Foreskin keratinocyte (primary cell): ENCODE measurements at places on chromosomes 16 and 17. TPM values are rescaled to one million over a fixed set of nuclear protein-coding genes. Genes with fewer than 3 reads are reported as not detected.
A peak's percentile ranks its signal among the peaks of the same experiment; 100 is the strongest.

DNA sequence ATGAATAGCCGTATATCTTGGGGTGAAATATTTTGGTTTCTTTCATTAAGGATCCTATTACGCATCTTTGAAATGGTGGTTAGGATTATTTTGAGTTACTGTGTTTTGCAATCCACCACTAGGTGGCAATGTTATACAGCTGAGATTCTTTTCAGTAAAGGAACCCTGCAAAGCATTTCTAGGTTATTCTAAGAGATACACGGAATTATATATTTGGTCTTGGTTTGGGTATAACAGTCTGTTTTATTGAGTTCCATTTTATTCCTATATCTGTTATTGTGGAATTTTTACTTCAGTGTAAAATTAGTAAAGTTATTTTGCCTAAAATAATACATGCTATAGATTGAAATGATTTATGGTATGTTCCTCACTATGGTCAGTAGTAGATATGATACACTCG, 62.9 kb upstream of the CPHXL start:
- DNase-seq, result peak; percentile 6

DNA sequence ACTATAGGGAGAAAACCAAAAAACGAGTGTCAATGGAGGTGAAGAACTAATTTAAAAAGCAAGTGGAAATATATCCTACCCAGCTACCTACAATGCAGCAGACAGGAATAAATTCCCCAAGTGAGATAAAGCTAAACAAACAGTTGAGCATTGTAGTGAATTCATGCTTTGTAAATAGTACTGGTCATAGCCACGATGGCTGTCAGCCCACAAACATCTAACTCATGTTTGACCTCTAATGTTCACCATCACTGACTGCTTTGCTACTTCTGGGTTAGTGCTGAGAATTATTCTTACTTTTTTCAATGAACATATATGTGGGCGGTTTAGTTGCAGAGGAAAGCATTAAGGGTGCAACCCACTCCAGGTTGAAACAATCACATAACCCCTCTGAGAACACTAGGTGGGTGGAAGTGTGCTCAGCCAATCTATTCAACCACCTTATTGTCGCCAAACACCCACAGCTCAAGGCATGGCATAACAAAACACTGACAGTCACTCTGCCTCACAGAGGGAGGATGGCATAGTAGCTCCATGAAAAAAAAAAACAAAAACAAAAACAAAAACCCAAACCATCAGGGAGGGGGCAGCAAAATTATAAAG, 264.1 kb downstream of the ZFHX3 start:
- no peak for DNase-seq

- no peak for DNase-seq
These were observed 1.9 kb downstream of the PCGF2 start for GRCh38 chr17:38746004-38746848.

- no peak for DNase-seq
These were observed 154.3 kb upstream of the ZFHX3 start for GRCh38 chr16:73202161-73202729.

DNA sequence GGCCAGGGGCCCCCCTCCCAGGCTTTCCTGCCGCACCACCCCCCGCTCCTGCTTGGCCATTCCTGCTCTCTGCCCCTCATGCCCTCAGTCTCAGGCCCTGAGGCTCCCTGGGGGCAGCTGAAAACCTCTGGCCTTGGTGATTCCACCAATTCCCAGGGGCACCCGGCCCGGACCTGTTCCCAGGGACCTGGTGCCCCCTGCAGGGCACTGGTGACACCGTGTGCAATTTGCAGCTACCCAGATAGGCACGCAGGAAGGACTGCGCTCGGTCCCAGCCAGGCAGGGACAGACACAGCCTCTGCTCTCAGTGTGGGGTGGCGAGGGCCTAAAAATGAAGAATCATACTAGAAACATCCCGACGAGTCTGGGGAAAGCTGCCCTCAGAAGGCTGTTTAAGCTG, 13.4 kb downstream of the WFDC1 start:
- no peak for DNase-seq

- peak; percentile 47 for DNase-seq
These were observed 1.3 kb upstream of the PCGF2 start for GRCh38 chr17:38749223-38750043.

DNA sequence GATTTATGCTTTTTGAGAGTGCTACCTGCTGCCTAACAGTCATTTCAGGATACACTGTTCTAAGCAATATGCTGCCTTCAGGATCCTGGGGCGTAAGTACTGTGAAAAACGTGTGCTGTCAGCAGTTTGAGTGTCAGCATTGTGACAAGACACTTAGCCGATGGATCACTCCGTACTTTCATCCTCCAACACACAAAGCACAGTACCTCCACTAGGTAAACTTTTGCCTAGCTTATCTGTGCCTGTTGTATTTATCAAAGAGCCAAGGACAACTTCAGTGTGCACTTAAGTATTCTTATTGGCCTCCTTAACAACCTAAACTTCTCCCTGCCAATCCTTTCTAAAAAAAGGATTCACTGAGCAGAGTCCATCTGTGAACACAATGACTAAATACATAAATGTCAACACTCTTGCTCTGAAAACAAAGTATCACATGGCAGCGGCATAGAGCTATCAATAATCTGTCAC, 33.8 kb upstream of the PHLPP2 start:
- no peak for DNase-seq

GRCh38 chr16:14057878-14058382, 13.2 kb upstream of the MRTFB start:
- DNase-seq, result no peak

DNA sequence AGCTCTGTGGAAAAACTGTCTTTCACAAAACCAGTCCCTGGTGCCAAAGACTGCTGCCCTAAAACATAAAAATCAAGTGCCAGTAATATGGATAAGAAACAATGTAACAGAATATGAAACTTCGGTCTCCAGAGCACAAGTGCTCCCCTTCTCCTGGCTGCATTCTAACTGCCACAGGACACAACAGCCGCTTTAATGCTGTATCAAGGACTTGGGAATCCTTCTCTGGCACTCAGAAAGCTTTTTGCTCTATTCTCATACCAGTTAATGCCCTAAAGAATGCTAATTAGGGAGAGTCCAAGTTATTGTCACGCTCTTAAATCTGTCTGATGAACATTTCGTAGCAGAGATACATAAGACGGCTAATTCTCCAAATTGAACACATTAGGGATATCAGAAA, 90.9 kb downstream of the PARN start:
- DNase-seq, result no peak

The TMIGD1 gene
- total RNA-seq, result not detected in 2 replicates

The SLC52A1 gene
- total RNA-seq, result 0.71 and 0.85 TPM in 2 replicates

The HAS3 gene
- total RNA-seq, result 9.1 and 15.1 TPM in 2 replicates

The DHRS7C gene
- total RNA-seq, result not detected in 2 replicates

The YBX2 gene
- 0.32 and 0.88 TPM in 2 replicates for total RNA-seq

The ITGA2B gene
- 0.25 and 0.37 TPM in 2 replicates for total RNA-seq

The PNMT gene
- not detected in 2 replicates for total RNA-seq

The TAOK2 gene
- 26.5 and 27.5 TPM in 2 replicates for total RNA-seq

The ZNF597 gene
- 1.8 and 2.5 TPM in 2 replicates for total RNA-seq

The KRTAP4-6 gene
- total RNA-seq, result not detected in 2 replicates
